ENCODE measurements at places on chromosomes 4 and X.

DNA sequence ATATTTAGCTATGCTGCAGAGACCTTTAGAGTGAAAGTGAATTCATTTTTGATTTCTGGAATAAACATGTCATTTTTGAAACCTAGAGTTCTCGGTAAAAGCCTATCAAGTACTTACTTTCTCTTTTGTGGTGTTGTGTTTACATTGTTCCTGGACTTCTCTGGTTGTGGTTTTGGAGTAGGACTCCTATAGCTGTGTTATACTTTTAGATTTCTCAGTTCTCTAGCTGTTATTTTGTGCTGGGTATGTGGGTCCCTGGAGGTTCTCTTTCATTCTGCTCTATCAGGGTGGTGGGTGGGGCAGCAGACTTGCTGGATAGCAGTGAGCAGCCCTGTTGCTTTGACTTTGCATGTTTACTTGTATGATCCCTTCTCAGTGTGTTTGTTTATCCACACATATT lies 25.6 kb upstream of the MSMO1 start:
- DNase-seq = peak; percentile 29

DNA sequence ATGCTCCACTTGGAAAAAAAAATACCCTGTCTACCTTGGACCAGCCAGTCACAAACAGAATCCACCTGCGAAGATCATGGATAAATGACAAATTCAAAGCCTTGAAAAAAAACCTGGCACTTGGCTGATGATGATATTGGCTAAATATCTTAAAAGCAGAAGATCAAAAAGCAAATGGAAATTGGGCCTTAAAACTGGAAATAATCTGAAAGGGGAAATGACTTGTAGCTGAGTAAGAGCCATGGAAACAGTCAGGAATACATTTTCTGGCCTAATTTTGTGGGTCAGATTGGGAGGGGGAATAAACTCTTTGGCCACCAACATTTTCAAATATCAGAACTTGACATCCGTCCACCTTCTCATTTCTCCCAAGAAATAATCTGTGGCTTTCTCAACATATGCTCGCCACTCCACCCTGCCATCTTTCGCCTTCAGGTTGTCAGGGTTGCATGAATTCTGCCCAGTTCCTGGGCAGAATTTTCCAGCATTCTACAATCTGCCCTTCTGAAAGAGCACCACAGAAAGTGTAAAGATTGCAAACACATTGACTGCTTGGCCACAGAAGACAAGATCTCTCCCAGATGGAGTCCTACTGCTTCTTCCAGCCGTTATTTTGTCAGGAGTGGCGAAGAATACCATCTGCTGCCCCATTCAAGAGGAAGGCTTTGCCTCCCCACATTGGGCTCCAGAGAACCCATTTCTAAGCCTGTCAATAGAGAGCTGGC lies 1.7 kb upstream of the NDP start:
- DNase-seq = no peak

DNA sequence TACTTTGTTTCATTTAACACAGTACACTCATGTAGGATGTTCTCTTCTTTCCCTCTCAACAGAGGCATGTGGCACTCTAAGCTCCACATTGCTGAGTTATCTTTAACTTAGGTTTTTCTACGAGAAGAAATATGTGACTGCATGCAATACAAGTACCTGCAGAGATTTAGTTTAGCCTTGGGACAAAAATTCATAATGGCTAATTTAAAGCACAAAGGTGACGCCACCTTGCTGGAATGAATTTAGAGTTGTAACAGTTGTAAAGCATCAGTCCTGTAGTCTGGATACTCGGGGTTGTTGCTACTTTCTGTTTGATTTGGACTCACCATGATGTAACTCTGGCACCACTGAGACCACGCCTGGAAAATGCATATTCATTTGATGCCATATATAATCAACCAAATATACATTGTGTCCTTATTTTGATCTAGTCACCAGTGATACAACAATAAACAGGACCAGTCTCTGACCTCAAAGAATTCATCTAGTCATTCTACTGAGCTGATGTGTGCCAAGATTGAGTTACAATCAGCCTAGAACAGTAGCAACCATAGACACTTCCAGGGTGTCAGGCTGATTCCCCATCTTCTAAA lies 451.0 kb upstream of the ZFP42 start:
- no peak for DNase-seq

DNA sequence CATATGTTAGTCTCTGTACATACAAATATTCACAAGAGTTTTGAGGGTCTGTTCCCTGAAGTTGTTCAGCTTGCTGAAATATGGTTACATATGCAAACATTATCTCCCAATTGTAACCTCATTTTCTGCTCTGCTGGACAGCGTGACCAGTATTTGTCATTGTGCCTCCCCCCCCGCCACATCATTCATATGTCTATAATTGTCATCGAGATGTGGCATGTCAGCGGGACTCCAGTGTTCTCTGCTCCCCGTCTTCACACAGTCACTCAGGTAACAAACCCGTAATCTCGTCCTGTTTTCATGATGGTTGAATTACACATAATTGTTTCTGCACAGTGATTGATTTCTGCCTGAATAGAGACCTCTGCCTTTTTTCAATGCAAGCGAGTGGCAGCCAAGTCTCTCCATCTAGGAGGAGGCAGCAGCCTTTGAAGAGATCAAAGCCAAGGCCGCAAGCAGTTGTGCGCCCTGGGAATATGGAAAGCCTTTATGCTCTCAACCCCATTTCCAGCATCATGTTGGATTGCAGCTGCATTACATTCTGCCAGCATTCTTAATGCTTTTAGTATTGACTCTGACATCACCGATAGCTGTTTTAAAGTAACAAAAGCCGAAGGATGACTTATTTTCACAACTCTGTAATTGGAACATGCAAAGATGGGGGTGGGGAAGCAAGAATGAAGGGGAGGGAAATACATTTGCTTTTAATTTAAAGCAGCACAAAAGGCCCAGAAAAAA lies 27.4 kb downstream of the LEF1 start:
- DNase-seq = no peak

DNA sequence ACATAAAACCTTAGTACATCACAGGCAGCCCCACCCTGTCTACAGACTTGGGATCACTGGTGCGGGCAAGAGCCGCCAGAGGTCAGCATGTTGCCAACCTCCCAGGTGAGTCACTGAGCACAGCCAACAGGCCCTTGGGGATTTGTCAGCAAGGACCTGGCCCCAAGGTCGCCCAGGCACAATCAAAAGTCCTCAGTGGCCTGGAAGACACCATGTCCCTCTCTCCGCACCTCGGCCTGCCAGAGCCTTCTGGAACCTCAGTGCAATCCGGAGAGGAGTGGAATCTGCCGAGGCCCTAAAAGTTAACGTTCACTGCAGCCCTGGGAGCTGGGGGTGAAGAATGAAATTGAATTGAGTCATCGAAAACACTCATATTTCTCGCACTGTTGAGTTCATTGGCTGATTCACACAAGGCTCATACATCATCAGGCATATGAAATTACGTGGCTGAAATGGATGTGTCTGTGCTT lies 74.3 kb downstream of the WFS1 start:
- no peak for DNase-seq

- DNase-seq = no peak
Measured at GRCh38 chr4:75087865-75088264, 154.9 kb downstream of the PARM1 start.

- no peak for DNase-seq
Measured at GRCh38 chr4:89483833-89484232, 176.2 kb upstream of the GPRIN3 start.

GRCh38 chr4:7651461-7651921 lies 216.8 kb upstream of the PSAPL1 start:
- no peak for DNase-seq

DNA sequence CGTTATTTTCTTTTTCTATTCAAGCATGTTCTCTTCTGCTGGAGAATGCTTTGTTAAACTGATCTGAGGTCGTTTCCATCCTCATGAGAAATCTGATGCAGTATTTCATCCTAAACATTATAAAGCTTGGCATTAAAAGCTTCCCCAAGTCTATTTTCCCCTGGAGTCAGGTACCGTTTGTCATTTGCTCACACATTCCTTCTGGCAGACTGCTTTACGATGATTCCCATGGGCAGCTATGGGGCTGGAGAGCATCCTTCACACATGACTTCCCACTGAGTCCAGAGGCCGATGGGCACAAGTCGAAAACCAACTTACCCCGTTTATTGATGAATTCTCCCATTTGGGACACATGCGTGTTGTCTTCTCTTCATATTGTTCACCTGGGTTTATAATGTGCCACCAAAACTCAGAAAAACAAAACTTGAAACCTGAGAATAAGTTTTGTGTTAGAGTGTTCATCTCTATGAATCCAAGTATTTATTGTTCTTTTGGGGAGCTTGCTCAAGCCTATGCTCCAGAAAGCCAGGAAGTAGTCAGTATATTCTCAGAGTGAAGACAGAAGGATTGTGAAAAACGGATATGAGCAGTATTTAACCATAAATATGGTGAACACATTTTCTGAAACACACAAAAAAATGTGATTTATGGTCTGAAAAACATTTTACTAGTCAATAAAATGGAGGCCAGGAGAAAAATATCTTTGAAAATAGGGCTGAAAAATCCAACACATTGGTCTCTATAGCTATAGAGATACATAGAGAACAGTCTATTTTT lies 298.8 kb upstream of the NOCT start:
- no peak for DNase-seq

- no peak for DNase-seq
Measured at GRCh38 chr4:122090989-122091388, 61.1 kb upstream of the BLTP1 start.

GRCh38 chr4:158250321-158250720 lies 40.0 kb downstream of the TMEM144 start:
- DNase-seq = peak; percentile 30

GRCh38 chr4:183263787-183264386 lies 56.2 kb downstream of the CLDN22 start:
- no peak for DNase-seq

DNA sequence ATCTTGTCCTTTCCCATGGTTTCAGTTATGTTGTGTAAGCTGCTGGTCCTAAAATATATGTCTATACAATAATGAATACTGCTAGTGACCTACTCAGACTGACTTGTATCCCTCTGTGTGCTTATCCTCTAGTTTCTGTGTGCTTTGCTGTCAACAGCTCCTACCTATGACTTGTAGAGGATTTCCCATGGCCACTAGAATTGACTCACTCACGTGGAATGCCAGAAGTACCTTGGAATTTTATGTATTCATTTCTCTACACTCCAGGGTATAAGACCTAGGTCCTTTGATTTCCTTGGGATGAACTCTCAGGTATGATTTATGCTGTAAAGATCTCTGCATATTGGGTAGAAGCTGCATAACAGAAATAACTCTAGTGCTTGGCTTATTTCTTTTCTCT lies 279.9 kb upstream of the SLIT2 start:
- DNase-seq = no peak

DNA sequence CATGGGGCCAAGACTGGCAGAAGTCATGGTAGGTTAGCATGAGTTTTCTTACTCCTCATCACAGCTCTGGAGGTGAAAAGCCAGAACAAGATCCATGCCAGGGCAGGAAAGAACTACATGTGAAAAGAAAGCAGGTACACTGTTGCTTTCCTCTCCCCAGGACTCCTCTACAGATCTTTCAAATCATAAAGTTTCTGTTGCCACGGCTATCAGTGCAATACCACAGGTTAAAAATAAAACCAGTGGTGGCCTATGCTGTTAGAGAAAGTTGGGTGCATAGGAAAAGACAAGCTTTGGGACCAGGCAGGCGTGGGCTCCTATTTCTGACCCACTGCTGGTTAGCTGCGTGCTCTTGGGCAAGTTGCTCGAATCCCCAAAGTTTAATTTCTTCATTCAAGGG lies 81.4 kb downstream of the SH3RF1 start:
- DNase-seq = no peak

DNA sequence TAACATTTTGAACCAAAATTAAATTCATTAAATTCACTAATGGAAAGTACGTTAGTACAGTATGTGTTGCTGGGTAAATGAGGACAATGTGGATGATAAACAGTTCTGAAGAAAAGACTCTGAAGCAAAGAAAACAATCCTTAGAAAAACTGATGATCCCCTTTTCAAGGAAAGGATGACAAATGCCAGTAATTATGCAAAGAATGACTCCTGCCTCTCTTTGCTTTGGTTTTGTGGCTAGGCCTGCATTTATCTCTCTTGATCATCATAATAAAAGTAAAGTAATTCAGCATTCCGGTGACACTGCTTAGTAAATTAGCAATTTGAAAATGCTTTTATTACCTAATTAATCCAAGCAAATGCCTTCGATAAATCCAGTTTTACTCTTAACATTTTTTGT lies 652.2 kb upstream of the DIPK2B start:
- no peak for DNase-seq

DNA sequence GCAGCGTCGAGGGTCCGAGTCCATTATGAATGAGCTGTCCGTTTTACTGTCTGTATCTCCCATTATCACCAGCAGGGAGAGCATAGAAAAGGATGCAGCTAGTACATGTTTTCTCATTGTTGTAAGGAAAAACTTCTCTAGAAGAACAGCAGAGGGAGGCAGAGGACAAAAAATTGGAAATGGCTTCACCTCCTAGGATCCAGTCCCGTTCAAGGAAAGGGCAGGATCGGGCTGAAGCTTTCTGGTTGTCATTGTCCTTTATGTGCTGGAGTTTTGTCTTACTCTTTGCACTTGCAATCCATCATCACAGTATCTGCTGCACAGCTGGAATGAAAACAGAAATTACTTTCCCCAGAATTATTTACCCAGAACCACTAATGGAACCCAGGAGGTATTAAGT lies 14.7 kb downstream of the NDP start:
- peak; percentile 68 for DNase-seq

DNA sequence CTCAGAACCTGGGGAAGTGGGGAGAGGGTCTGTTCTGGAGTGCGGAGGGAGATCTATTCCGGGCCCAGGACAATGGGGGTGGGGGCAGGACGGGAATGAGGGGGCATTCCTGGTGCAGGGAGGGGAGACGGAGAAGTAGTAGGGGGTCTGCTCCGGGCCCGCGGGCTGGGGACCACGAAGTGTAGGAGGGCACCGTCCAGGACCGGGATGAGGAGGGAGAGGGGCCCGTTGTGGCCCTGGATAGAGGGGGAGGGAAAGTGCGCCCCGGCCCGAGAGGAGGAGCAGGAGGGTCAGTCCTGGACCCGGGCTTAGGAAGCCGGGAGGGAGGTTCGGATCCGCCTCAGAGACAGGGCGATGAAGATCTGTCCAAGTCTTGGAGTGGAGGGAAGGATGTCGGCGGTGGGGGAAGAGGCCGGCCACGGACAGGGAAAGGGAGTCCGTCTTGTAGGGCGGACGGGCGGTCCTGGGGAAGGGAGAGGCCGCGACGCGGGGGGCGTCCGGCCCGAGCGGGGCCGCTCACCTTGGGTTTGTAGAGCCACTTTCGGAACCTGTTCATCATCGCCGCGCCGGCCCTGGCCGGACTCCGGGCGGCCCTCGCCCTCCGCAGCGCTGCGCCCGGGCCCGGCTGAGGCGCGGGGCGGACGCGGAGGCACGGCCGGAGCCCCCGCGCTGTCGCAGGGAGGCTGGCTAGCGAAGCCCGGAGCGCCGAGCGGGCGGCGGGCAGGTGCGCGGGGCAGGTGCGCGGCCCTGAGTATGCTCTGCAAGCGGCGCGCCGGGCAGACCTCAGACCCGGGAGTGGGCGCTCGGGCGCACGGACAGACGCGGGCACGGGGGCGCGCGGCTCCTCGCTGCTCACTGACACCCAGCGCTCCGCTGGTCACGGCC lies at the start of gene ZFYVE28:
ZFYVE28 (minus strand) TSS at position 881 of the 885 bp plus-strand sequence; CDS start at position 559, 322 bp downstream.
- no peak for DNase-seq

Measured in inflammatory macrophage treated with lipopolysaccharide for 1 hour (primary cell).